ENCODE measurements at places on chromosomes 2 and 18.
A peak's percentile ranks its signal among the peaks of the same experiment; 100 is the strongest.

DNA sequence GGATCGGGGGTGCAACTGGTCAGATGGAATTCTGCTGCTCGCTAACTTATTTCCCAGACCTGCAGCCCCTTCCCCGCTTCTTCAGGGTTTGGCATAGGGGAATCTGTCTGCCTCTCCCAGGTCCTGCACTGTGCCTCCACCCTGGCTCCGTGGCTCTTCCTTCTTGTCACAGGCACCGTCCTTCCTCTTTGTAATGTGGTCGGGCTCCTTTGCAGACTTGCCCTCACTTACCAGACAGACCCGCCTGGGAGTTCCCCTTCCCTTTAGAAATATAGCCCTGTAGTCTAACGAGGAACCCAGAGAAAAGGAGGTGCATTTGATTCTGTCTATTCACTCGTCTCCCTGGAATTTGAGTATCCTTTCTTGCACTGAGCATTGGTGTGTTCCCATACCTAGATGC is 63.9 kb upstream of the PAX8 start:
- no peak for DNase-seq

DNA sequence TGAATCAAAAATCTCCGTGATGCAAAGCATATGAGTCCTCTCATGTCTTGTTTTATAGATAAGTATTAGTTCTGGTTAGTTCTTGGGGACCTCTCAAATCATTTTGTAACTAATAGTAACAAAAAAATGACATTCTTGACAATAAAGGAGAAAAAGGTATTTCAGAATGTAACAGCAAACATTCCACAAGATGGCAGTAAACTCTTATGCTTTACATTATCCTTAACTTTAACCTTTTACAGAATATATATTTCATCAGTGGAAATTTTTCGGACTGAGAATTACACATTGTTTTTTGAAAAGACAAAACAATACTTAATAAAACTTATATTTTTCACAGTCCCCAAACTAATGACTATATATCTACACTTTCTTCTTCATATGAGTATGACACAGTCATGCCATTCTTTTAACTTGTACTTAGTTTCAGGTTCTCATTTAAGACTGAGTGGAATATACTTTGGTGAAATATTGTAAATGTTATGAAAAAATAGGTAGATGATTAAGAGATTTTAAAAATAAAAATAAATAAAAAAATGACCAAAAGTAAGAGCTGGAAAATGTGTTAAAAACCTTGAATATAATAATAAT is 142.9 kb upstream of the NXPH2 start:
- no peak for DNase-seq

DNA sequence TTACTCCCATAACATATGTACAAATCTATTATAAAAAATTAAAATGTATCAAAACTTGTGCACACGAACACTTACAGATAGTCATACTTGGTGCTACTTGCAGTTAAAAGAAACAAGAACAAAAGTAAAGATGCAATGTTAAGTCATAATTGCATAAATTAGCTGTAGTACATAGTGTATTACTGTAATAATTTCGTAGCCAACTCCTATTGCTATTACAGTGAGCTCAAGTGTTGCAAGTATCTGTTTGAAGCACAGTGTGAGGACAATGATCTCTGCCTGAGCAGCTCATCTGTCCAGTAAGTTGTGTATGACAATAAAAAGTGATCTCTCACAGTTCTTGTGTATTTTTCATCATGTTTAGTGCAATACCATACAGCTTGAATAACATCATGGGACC is 7.5 kb upstream of the SERPINB13 start:
- DNase-seq: no peak

DNA sequence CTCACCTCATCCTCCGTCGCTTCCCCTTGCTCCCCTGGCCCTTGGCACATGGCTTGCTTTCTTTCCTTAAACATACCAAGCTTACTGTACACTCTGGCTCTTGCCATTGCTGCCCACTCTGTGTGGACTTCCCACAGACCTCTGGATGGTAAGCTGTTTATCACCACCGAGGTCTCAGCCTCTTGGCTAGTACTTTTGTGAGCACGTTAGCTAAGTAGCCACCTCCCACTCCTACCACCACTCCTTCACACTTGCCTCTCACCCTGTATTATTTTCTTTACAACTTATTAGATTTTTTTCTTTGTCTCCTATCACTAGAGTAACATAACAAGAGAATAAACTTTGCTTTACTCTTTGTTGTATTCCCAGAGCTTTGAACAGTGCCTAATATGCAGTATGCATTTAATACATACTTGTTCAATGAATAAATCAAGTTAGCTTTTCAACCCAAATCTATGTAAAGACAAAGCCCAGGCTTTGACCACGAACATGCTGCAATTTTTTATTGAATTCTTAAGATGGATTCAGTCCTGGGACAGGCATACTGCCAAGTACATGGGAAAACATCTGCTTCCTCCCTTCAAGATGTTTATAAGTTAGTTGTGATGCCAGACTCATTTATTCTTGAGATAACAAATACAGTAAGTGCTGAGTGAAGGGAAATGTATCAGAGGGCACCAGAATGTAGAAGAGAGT is 25.0 kb upstream of the MSGN1 start:
- no peak for DNase-seq

GRCh38 chr18:9153256-9153655 is 16.7 kb downstream of the ANKRD12 start:
- DNase-seq: no peak

DNA sequence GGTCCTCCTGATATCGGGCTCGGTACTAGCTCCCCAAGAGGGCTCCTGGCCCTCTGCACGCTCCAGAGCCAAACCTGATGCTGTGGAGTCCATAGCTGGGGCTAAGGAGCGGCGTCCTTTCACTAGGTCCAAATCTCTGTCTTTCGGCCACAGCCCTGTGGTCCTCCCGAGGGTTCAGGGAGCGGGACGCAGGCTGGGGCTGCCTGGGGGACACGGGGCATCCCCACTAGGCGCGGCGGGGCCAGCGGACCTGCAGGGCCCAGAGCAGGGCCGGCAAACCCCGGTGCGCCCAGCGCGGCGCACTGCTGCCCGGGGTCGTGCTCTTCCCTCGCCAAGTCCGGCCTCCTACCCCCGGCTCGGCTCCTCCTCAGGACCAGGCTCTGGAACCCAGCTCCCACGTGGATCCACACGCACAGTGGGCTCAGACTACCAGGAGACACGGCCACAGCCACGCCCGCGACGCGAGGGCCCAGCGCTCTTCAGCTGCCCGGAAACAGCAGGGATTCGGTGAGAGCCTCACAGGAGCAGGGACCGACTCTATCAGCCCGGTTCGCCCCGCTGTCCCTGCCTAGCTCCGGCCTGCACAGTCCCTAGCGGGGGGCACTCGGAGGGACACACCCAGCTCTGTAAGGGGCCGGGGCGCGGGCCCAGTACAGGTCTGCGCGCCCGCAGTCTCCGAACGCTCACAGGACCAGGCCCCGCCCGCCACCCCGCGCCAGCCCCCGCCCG is 593 bp downstream of the ZNF514 start:
- peak; percentile 58 for DNase-seq

DNA sequence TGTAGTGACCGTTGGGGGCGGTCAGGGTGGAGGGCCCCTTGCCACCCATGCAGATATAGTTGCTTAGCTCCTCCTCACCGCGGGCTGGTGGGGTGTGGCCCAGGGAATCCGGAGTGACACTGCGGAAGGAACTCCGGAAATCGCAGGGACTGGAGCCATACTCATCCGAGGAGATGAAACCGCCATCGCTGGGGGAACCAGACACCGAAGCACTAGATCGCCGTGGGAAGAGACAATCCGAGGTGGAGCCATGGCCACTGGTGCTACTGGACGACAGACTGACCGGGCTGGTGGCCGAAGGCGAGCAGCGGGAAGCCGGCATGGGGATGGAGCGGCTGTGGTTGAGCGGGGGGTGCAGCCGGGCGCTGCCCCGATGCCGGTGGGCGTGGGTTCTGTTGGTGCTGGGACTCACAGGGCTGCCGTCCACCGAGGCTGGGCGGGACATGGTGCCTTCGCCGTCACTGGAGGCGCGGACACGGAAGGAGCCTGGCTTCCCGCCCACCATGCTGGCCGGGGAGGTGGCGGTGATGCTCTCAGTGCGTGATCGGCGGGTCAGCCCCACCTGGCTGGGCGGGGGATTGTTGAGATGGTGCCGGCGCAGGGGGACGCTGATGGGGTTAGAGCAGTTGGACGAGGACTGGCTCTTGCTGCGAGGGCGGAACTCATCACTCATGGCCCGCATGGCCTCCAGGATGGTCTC is 2.2 kb downstream of the IRS1 start:
- no peak for DNase-seq

DNA sequence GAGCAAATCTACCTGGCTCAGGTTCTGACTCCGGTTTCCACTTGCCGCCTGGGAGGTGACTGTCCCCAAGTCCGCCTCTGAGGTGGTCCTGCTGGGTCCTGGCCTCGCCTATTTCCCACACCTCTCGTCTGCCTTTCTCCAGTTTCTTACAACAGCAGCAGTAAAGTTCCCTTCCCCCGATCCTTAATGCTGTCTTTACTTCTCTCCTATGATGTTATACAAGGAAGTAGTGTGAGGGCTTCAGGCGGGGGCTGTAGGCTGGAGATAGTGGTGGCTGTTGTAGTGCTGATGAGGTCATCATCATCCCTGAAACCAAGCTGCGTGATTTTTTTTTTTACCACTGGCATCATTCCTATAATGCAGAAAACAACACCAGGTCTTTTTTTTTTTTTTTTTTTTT is 18.9 kb downstream of the TGIF1 start:
- DNase-seq: no peak

DNA sequence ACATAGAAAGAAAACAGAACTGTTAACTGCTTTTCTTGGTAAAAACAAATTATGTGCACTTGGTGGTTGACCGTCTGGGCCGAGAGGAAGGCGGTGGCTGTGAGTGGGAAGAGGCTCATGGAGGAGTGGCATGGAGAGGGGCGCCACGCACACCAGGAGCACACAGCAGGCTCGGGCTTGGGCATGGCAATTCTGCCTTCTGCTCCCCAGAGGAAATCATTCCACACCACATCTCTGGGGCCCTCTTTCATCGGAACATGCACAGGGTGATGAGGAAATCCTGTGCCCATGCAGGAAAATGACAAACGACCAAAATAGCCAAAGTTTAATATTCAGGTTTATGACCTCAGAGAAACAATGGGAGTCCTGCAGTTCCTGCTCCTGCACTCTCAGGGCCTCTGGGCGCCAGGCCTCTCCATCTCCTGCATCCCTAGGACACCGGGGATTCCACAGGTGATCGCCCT is 26.4 kb downstream of the WDFY1 start:
- DNase-seq: no peak

GRCh38 chr2:32877587-32878510 is 68.9 kb upstream of the LTBP1 start:
- no peak for DNase-seq

DNA sequence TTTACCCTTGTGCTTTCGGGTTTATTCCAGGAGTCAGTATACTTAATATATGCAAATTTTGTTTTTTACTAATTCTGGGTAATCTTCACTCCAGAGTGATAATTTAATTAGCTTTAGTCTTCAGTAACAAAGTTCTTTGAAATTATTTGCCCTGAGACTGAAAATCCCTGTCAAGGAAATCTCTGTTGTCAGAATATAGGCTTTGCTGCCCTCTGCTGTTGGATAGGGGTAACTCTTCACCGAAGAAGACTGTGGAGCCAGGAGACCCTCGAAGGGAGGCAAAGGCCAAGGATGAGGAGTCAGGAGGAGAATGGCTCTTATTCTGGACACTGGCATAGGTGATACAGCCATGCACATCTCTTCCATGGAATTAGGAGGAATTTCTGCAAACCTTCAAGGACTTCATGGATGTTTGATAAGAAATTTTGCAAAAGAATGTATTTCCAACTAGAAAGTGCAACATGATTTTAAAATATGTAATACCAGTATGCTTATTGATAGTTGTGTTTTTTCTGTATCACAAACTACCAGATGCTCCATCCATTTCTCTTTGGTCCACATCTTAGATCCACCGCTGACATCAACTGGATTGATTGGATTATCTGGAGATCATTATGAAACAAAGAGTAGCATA is 182.3 kb downstream of the RDH14 start:
- peak; percentile 39 for DNase-seq

DNA sequence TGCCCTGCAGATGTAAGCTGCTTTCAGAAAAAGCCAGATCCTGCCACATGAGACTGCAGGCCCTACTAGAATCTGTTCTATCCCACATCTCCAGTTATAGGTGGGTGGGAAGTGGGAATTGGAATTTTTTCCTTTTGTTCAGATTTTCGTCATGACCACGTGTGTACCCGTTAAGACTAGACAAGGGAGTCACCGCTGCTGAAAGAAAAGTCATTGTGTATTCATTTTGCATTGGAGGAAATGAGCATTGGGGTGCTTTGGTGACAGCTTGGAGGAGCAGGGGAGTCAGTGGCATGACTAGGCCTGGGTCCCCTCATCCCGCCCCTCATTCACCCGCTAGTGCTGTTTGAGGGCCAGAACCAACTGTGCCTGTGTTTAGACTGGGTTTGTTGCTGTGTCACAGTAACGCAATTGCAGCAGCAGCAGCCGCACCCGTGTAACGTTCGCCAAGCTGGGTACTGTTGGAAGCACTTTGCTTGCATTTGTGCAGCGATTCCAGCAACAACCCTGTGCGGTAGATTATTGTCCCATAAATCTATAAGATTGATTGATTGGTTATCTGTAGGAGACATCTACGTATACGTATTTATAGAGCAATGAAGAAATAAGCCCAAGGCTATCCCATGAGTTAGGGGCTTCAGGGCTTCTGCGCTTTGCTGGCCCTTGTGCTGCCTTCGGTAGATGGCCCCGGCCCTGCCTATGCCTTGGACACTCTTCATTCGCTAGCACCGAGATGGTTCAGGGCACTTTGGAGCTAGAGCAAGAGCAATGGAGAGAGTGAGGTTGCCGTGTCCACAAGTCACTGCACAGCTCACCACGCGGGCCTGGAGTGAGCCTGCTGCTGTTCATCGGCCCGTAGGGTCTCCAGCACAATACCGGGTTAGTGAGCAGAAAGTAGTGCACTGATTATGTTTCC is 194.9 kb downstream of the AGAP1 start:
- no peak for DNase-seq

DNA sequence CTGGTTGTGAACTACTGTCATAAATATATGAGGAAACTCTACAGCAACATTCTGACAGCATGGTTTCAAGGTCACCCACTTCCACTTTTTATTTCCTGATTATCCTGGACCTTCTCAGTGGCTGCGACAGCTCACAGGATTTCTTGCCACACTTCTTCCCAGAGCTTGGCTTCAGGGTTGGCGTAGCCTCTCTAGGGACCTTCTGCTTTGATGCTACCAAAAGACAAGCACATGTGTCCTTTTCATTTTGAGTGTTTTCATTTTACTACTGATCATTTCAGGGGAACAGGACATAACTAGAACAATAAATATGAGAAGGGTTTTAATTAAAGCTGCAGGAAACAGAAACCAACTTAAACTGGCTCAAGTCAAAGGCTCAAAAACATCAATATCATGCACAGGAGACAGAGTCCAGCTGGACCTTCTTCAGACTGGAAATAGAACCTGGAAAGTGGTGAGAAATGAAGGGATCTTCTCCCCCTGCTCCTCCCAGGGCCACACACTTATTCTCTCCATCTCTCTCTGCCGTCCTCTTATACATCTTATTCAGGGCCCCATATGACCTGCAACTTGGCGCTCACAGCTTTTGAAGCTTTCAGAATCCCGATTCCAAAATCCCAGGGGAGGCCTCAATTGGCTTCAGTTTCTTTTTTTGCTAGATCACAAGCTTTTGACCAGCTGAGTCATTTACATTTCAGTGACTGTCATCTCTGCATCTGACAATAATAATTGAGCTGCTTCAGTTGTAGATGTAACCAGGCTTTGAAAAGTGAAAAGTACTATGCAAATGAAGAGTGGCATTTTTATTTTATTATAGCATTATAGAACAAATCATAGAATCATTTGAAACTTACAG is 9.7 kb downstream of the VIT start:
- no peak for DNase-seq
